ENCODE measurements at places on chromosomes 1 and 21.

DNA sequence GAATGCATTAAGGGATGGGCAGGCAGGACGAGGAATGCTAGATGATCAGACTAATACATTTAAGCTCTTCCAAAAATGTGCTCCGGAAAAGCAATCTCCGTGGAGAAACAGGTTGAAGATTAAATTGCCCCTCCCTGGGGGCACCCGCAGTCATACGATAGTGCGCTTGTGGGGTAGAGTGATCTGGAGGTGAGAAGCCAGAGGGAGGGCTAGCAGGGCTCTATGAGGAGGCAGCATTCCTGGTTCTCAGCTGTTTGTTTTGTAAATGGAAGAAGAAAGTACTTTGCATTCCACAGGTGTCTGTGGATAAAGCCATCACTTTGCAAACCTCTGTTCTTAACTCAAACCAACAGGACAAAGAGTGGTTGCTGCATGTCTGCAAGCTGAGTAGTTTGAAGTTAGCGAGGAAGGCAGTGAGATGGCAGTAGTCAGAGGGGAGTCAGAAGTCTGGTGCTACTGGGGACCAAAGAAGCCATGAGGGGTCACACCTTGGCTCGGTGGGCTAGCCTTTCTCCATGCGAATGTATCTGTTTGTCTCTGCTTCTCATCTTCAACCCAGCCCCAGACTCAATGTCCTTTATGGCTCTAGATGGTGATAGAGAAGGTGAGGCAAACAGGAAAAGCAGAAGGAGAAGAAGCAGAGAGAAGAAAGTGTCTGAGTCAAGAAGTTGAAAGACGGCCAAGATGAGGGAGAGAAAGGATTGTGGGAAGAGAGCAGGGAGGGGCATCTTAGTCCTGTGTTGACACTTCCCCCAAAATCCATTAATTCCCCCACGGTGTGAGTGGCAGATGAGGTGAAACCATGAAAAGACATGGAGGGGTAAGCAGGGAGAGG is 65.2 kb upstream of the GJA8 start:
- no peak for DNase-seq

DNA sequence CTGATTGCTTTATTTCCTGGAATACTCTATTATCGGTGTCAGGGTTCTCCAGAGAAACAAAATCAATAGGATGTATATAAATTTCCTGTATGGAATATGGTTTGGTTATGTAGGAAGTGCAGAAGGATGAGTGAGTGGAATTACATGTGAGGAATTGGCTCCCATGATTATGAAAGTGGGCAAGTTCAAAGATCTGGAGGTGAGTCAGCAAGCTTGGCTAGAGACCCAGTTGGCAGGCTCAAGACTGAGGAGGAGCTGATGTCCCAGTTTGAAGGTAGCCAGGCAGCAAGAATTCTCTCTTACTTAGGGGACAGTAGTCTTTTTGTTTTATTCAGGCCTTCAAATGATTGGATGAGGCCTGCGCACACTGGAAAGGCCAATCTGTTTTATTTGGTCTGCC is 57.5 kb downstream of the MAP3K7CL start:
- DNase-seq = no peak

- DNase-seq = no peak
These were observed 1.3 kb downstream of the KRTAP12-3 start for GRCh38 chr21:44658913-44659595.

- no peak for DNase-seq
These were observed 10.6 kb upstream of the S100A11 start for GRCh38 chr1:152047413-152047729.

DNA sequence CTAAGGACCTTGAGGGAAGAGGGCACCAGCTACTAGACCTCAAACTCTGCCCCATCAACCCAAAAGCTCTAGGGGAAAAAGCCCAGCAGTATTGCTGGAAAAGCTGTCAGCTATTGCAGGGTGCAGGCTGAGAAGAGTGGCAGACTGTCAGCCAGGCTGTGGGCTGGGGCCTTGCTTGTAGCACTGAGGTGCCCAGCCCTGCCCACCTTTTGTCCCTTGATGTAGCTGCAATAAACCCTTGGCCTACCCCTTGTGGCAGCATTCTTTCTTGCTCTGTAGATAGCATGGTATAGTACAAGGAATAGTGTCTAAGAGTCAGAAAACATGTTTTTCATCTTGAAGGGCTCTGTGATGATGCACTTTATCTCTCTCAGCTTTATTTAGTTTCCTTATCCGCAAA is 39.4 kb downstream of the CDC14A start:
- no peak for DNase-seq

- peak; percentile 33 for DNase-seq
These were observed 2.2 kb downstream of the ACAP3 start for GRCh38 chr1:1305300-1306069.

GRCh38 chr1:37932759-37933158 is 14.1 kb downstream of the INPP5B start:
- DNase-seq = no peak

DNA sequence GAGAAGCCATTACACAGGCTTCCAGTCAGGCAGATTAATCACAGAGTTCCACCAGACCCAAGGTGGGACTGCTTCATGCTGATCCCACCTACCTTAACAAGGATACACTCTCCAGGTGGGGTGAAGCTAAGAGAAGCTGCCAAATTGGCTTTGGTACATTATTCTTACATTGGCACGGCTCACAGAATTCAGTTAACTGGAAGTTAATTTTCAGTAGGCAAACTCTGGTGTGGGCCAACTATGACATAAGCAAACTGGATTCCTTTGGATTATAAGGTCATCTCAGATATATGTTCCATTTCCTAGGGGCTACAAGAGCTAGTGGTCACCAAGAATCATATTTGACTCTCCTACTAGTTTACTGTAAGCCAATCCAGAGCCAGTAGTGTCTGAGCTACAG is 448.8 kb upstream of the BEND5 start:
- DNase-seq = no peak

- no peak for DNase-seq
These were observed 41.6 kb downstream of the PARP1 start for GRCh38 chr1:226366290-226366689.

GRCh38 chr1:188423073-188423472 is 1594.3 kb downstream of the PLA2G4A start:
- DNase-seq = no peak

GRCh38 chr1:5601516-5601915 is 390.7 kb downstream of the NPHP4 start:
- DNase-seq = no peak

- no peak for DNase-seq
These were observed 678.6 kb downstream of the PTPRU start for GRCh38 chr1:29914936-29915335.

- DNase-seq = no peak
These were observed 149.4 kb downstream of the RERE start for GRCh38 chr1:8667869-8668594.

DNA sequence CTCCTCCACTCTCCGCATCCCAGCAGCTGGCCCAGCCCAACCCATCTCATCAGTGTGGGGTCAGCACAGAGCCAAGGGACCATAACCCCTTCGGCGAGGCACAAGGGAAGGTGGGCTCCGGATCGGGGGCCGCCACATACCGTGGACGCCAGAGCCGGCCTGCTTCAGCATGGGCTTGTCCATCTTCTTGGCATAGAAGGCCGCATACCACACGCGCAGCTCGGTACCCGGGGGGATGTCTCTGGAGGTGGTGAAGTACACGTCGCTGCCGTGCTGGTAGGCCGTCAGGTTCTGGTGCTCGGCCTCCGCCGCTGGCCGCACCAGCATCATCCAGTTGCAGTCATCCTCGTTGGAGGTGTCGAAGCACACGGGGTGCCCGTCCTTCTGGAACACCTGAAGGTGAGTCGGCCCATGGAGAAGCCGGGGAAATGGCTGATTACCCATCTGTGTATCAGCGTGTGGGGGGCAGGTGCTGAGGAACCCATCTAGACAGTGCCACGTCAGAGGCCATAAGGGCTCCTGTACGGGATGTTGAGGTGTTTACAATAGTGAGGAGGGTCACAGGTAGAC is 24.6 kb downstream of the PRDM15 start:
- DNase-seq = no peak

DNA sequence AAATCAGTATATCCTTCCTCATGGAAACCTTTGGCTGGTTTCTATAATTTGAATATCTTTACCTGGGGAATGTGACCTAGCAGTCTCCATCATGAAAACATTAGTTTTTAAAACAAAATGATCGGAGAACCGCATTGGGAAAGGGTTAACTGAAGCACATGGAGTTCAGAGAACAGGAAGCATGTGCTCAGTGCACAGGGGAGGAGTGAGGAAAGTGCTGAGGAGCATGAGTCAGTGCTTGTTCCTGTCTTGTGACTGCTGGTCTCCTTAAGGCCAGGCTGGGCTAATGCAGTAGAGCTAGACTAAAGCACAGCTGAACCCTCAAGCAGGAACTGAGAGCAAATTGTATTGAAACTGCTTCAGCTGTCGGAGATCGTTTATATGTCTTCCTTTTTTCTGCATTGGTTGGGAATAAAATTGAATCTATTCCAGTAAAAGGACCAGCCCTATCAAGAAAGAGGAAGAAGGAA is 5.8 kb downstream of the IFI16 start:
- DNase-seq = peak; percentile 92

DNA sequence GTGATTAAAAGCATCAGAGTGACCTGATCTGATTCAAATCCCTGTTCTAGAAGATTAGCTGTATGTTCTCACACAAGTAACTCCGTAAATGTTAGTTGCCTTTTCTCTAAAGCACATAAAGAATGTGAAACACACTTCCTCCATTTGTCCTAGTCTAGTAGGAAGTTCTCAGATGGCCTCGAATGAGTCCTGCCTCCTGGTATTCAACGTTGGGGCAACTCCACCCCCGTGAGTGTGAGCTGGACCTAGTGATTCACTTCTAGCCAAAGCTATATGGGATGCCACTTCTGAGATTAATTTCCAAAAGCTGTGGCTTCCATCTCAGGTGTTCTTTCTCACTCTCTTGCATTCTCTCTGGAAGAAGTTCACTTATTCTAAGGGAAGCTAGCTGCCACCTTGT is 267.6 kb downstream of the GPATCH2 start:
- no peak for DNase-seq

DNA sequence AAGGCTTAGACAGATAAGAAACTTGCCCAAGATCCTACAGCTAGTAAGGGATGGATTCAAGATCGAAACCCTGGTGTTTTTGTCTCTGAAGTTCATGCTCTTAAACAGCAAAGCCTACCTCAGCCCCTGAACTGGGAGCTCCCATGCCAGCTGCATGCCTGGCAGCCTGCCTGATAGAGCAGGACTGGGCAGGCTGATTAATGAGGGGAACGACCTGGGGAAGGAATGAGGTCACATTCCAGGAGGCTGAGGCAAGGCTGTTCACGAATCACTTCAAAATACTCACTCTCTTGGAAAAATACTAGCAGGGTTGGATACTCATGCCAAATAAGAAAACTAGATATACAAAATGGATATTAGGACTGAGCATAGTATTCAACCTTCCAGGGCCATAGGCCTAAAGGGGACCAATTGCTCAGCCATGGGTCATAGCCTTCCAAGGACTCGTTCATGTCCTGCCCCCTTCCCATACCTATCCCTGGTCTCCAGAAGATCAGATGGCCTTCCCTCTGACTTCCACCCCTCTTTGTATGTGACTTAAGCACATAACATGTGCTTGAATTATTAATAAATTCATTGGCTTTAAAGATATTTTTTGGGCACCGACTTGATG is 15.6 kb upstream of the TACSTD2 start:
- DNase-seq = no peak

DNA sequence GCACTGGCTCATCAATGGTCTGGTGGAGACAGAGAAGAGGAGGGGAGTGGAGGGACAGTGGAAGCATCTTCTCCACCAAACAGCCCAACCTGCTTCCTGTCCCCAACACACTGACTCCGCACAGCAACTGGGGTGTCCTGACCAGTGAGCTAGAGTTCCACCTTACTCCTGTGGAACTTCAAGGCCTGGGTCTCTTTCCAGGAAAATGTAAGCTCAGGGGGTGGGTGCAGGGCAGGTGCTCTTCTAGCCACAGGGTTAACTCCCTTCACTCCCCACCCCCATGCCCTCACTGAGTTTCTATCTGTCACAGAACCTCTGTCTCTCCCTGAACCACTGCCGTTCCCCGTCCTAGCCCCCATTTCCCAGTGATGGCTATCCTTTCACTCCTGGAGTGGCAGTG is 876 bp downstream of the MOB3C start:
- no peak for DNase-seq

DNA sequence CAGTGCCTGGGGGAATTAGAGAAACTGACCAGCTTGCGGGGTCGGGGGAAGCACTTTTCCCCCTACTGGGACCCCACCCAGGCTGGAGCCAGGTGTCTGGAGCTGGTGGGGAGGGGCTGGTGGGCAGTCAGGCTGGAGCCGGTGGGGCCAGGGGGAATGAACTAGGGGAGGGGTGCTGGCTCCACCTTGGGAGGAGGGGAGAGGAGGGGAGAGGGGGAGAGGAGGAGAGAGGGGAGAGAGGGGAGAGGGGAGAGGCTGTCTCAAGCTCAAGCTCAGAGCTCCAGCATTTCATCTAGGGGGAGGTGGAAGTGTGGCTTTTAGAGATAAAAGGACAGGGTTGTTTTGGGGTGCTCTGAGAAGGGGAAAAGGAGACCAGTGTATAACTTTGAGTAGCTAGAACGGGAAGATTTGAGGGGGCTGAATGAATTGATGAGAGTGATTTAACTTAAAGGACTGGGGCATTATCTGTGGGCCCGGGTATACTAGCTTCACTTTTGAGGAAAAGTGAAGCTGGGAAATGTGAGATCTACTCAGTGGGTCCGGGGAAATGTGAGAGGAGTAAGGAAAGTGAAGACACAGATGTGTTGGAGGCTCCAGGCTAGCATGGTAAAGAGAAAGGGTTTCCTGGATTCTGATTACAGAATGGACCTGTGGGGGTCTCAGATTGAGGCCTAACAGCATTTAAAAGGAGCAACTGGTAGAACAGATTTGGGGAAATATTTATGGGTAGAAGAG is 2.8 kb downstream of the EFNA1 start:
- no peak for DNase-seq

DNA sequence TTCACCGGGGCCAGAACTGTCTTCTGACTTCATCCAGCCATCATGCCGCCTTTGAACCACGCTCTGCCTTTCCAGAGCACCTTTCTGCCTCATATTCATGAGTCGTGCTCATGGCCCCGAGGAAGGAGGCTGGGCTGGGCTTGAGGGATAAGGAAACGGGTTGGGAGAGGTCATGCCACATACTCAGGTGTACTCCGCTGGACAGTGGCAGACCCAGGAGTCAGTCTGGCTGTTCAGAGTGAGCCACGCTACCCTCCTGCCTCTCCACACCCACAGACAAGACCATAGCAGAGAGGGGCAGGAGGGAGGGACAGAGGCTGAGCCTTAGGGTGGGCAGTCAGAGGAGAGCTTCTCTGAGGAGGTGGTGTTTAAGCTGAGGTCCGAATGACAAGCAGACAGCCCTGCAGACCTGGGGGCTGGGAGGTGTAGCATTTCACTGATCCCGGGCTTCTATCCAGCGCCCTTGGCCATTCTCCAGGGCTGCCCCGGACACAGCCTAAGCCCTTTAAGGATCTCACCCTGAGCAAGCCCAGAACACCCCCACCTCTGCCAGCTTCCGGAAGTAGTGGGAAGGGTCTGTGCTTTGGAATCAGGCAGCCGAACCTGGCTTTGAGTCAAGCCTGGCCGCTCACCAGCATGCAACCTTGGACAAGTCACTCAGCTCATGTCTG is 102.3 kb downstream of the LACTBL1 start:
- DNase-seq = no peak
